Kidney glomerular epithelial cell (primary cell): ENCODE measurements at places on chromosomes 5 and 9.
A peak's percentile ranks its signal among the peaks of the same experiment; 100 is the strongest.

DNA sequence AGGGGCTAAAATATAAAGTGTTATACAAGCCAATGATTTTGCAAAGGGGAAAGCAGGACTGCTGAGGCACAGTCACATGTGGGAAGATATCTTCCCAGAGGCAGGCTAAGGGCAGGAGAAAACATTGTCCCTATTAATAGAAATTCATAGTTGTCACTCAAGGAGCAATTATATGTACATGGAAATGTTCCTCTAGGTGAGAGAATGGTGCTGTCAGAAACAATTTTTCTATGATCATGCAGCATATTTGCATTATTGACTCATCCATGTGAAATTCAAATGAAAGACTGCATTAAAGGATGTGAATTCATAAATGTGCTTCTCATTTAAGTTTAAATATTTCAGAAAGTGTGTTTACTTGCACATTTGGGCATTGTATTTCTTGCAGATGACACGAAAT lies 775.9 kb upstream of the CDH9 start:
- no peak for DNase-seq

DNA sequence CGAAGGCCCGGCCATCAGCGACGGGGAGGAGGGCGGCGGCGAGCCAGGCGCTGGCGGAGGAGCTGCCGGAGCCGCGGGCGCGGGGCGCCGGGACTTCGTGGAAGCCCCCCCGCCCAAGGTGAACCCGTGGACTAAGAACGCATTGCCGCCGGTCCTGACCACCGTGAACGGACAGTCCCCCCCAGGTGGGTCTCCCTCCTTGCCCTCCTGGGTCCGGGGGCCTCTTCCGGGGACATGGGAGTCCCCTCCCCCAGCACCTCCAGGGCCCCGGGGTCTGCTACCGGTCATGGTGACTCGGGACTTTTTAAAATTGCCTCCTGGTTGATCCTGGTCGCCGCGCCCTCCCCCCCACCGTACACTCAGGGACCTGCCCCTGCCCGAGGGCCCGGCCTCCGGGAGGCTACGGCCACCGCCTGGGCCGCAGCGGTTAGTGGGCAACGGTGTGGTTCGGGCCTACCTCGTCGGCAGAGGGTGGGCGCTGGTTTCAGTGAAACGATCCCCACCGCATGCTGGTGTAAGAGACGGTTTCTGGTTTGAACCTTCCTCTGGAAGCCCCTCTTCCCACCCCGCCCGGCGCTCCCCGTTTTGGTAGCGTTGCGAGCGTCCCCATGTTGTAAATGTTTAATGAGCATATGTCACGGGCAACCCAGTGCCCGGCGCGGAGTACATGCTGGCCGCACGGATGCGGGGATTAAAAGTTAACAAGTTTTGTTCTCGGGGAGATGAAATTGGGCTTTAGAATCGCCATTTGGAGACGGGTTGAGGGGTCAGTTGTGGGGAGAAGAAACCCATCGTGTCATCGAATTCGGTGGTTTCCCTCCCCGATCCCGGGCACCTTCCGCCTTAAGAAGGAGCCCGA lies 1.1 kb downstream of the LARP1 start:
- DNase-seq = no peak

GRCh38 chr5:1521671-1522600 lies 1.8 kb downstream of the LPCAT1 start:
- peak; percentile 11 for DNase-seq

DNA sequence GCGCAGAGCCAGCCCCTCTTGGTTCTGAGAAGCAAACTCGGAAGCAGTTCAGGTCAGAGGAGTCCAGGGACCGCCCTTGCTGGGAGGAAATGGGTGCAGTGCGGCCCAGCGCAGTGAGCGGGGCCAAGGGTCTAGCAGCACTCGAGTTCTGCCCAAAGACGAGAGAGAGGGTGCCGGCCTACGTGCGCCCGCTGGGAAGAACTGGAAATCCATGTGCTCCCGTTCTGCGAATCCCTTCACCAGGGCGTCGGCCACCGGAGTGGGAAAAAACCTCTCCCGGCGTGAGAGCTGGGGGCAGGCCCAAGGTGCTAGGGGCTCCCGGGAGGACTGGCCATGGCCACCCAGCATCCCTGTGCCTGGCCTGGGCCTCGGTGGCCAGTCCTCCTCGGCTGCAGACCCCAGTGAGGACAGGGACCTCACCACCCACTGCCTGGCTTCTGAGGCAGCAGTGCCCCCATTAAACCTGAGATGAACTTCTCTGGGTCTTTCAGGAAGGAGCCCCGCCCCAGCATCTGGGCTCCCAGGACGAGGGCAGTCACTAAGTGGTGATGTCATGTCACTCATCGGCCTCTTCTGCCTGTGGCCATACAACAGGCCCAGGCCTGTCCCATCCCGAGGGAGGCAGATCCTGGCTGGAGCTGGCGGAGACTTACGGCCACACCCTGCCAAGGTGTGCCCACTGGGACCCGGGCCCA lies 10.6 kb downstream of the TMEM250 start:
- no peak for DNase-seq

GRCh38 chr9:127280880-127281660 lies 16.5 kb downstream of the GARNL3 start:
- DNase-seq = no peak
